Stimulated activated CD8-positive, alpha-beta memory T cell treated with anti-CD3 and anti-CD28 coated beads, Interleukin-15, amount 100 ng/mL, for 48 hours (primary cell): ENCODE measurements at places on chromosomes 2 and 18.

- DNase-seq: no peak
Measured at GRCh38 chr2:69945941-69946340, 15.5 kb downstream of the ASPRV1 start.

- DNase-seq: no peak
Measured at GRCh38 chr2:15563227-15564100, 2.3 kb upstream of the NBAS start.

DNA sequence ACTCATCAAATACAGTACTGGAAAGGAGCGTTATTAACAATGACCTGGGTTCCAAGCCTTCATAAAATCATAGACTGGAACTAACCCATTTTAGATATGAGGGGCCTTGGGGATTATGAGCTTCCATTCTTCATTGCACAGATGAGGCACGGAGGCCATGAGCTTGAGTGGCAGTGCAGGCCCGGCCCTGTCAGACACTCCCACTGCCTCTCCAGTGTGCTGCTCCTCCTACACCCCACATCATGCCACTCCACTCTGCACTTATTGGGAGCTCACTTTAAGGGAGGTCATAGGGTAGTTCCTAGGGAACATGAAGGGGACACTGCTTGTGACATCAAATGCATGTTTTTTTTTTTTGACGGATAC, 77.9 kb downstream of the TSN start:
- no peak for DNase-seq

GRCh38 chr2:12304564-12305171, 412.1 kb upstream of the TRIB2 start:
- DNase-seq: no peak

GRCh38 chr2:26268213-26268612, 23.5 kb downstream of the HADHB start:
- DNase-seq: no peak

DNA sequence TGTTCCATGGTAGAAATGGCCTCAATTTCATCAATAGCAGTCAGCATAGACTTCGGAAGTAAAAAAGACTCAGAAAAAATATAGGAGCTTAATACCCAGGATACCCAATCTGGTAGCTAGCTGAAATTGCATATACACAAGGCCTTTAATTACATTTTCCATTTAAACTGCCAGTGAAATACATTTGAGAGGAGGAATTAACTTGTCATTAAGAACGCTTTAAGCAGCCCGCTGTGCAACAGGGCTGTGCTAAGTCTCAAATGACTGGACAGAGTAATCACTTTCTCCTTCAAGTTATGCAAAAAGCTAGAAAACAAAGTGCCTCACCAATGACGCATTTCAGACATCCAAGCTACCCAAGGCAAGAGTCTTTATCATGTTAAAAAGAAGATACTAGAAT, 558.8 kb downstream of the MBD2 start:
- DNase-seq: no peak

DNA sequence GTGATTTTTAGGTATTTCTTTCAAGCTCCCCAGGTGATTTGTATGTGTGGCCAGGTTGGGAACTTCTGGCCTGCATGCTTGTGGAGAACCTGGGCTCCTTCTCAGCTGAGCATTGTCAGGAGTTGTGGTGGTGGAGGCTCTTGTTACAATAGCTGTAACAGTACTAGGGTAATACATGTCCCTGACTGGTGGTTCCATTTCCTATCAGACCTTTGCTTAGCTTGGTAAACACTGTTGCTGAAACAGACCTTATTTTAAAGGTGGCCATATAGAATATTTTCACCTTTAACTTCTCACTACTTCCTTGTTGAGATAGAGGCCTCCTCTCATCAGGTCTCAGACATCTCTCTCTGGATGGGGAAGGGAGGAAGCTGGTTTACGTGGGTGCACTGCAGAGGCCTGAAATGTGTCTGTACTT, 79.2 kb downstream of the SETBP1 start:
- no peak for DNase-seq

DNA sequence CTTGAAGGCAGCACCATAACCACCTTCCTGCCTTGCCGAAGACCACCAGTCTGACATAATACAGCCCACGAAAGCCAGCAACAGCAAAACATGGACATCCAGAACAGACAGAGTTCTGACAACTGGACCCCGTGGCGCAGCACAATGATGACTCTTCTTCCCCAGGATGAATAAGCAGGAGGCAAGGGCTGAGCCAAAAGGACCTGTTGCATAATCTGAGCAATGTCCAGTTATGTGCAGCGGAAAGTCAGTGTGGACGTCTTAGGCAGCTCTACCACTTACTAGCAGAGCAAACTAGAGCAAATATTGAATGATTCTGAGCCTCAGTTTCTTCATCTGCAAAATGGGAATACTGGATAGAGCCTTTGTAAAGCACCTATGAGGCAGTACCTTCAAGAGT, 225.1 kb downstream of the ZBTB7C start:
- no peak for DNase-seq

DNA sequence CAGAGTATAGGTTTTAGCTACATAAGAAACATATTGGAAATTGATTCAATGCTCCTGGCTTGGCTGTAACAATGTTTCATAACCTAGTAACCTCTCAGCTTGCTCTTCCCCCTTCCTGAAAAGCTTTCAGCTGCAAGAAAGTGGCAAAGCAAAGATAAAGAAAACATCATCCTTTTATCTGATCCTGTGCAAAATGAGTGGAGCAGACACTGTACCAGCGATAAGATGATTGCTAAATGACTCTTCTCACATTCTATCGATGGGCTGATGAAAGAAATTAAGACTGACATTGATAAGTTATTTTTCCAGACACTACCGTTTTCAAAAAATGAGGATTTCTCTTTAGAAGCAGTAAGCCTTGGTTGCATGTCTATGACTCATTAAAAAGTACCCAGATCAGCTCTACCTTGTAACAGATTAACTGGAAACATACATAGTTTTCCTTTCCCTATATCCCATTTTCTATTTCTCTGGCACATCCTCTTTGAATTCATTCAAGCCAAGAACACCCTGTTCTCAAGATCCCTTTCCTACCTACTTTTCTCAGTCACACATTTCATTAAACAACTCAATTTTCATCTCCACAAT, 87.1 kb upstream of the LYPD1 start:
- no peak for DNase-seq

GRCh38 chr2:153059338-153060052, 341.1 kb downstream of the ARL6IP6 start:
- DNase-seq: no peak

GRCh38 chr2:213863541-213863940, 547.3 kb upstream of the VWC2L start:
- DNase-seq: no peak

DNA sequence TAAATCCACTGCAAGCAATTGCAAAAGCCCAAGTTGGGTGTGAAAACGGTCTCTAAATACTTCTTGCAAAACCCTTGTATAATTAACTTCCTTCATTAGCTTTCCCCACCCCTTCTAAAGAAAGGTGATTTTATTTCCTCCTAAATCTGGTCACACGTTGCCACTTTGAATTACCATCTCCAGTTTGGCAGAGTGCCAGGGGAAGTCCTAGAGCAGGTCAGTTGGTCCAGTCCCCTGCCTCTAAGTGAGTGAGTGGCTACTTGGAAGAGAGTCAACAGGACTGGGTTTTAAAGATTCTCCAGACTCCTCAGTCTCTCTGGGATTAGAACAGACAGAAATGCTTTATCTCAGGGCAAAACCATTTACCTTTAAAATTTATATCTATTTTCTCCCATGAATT, 18.7 kb upstream of the LYPD6B start:
- no peak for DNase-seq

GRCh38 chr2:187877391-187877790, 323.2 kb upstream of the TFPI start:
- DNase-seq: no peak

DNA sequence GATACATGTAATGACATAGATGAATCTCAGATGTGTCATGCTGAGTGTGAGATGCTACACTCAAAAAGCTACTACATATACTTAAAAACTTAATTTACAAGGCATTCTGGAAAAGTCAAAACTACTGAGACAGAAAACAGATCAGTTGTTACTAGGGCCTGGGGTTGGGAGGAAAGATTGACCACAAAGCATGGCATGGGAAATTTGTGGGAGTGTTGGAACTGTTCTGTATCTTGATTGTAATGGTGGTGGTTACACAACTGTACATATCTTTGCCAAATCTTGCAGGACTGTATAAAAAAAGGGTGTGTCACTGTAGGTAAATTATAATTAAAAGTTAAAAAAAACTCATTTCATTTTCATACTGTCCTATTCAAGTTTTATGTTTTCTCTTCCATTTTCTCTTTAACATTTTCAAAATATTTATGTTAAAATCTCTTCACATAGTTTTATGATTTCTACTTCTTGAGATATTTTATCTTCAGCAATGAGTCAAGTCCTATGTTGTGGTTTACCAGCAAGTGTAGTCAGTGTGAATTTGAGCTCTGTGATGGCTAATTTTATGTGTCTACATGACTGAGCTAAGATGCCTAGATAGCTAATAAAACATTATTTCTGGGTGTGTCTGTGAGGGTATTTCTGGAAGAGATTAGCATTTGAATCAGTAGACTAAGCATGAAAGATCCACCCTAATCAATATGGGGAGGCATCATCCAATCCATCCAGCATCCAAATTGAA, 58.6 kb upstream of the VRK2 start:
- DNase-seq: no peak

- DNase-seq: no peak
Measured at GRCh38 chr2:108079736-108080135, 93.4 kb downstream of the SLC5A7 start.

GRCh38 chr2:11692966-11693521, 23.0 kb upstream of the NTSR2 start:
- peak; percentile 30 for DNase-seq

DNA sequence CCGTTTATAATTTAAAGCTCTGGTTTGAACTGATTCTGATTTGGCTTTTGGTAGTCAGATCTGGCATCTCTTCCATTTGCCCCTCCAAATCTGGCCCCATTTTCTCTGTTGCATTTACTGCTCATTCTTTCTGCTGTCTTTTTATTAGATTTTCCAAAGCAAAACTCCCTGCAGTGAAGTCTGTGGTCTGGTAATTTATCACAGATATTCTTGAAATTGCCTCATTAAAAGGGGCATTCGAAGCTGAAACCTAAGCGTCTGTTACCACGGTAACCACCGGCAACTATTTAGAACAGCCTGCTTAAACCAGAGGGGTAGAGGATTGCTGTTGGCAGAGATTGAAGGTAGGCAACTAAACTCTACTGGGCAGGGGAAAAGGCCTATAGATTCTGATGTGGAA, 111.5 kb upstream of the UPP2 start:
- no peak for DNase-seq

GRCh38 chr2:8234757-8235374, 447.0 kb upstream of the ID2 start:
- no peak for DNase-seq

GRCh38 chr2:241895712-241896641, 26.4 kb downstream of the RTP5 start:
- no peak for DNase-seq

GRCh38 chr2:183070942-183071844, 7.4 kb upstream of the DUSP19 start:
- no peak for DNase-seq

GRCh38 chr2:16063251-16063850, 123.0 kb downstream of the MYCN start:
- no peak for DNase-seq

DNA sequence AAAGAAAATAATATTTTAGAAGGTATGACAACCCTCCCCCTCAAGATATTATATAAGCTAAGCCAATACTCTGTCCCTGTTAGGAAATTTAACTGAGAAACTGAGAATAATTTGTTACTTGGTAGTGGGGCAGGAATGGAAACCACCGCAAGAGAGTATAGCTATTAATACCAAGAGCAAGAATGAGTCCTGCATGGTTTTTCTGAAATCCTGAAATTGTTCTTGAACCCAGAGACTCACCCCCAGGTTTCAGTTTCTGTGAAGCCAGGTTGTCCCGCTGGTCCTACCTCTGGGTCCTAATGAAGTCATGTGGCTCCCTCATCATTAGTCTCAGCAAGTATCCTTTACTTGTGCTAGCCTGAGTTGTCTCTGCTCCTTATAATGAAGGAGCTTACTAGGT, 671.0 kb upstream of the ACVR2A start:
- DNase-seq: no peak

- DNase-seq: no peak
Measured at GRCh38 chr2:213971536-213971935, 439.3 kb upstream of the VWC2L start.

DNA sequence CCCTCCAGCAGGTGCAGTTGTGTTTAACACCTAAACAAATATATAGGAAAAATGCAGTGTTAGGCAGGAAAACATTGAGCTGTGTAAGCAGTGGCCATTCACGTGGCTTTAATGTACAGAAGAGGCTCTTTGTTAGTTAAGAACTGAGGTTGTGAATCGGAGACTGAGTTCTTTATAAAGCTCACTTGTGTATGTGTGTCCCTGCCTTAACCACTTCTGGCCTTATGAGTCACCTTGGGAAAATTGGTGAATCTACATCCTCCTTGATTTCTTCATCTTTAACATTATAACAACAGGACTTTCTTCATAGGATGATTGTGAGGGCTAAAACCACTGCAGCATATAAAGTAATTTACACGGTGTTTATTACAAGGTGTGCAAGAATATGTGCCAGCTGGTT, 188.4 kb upstream of the TPO start:
- no peak for DNase-seq

DNA sequence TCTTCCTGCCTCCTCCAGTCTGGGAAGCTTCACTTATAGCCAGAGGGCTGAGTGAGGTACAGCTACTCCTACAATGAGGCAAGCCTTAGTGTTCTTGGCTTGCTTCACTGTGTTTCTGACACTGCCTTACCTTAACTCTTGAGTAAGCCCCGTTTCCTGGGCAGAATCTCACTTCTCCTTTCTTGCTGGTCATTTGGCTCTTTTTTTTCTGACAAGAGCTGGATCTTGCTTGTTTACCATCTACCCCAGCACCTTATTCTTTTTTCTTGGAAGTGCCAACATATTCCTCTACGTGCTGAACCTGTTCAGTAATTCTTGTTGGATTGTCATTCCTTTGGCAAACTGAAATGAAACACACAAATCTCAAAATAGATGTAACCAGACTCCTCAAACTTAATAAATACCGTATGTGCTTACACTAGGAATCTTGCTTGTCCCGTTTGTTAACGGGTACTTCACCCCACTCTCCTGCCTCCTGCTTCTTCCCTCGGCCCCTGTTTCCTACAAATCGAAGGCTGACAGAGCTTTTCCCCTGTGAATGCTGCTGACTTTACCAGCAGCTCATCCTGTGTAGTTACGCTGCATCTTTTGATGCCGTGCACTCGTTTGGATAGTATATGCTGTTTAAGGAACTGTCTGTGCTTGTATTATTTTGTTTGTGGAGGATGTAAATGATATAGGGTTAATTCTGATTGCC, 132.2 kb downstream of the FMNL2 start:
- no peak for DNase-seq

DNA sequence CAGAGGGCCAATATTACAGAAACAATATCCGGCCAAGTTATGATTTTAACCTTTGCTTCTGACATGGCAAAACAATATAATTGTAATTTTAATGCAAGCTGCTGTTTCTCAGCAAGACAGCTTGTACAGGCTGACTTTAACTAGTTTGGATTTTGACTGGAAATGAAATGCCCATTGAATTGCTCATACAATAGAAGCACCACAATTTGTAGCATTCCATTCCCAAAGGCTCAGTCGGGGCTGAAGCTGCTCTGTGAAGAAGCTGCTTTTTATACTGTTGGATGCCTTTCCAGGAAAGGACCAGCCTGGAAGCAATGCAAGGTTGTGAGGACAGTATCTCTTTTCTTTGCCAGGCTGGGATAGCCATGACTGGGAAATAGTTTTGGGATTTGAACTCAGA, 677.0 kb upstream of the FANCL start:
- DNase-seq: no peak

- no peak for DNase-seq
Measured at GRCh38 chr2:128630974-128631697, 312.5 kb upstream of the HS6ST1 start.
